ENCODE measurements at places on chromosomes 2 and 18.

DNA sequence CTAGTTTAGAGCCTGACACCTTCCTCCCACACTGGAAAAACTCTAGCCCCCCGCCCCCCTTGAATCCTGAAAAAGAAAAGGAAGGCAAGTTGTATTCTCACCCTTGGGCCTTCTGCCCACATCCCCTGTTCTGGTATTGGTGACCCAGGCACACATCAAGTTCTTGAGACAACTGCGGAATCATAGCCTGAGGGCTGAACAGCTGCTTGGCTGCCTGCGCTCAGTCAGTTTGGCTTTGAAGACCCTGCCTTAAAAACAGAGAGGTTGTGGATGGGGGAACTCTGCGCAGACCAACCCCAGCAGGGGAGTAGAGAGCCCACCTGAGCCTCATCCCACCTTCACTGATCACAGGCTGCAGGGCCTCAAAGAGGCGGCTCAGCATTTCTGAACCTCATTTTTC is 229.2 kb downstream of the ANAPC1 start:
- DNase-seq: no peak

GRCh38 chr2:120531365-120531764 is 185.4 kb downstream of the INHBB start:
- no peak for DNase-seq

- no peak for DNase-seq
Observed at GRCh38 chr2:101658387-101658786, 39.1 kb upstream of the MAP4K4 start.

DNA sequence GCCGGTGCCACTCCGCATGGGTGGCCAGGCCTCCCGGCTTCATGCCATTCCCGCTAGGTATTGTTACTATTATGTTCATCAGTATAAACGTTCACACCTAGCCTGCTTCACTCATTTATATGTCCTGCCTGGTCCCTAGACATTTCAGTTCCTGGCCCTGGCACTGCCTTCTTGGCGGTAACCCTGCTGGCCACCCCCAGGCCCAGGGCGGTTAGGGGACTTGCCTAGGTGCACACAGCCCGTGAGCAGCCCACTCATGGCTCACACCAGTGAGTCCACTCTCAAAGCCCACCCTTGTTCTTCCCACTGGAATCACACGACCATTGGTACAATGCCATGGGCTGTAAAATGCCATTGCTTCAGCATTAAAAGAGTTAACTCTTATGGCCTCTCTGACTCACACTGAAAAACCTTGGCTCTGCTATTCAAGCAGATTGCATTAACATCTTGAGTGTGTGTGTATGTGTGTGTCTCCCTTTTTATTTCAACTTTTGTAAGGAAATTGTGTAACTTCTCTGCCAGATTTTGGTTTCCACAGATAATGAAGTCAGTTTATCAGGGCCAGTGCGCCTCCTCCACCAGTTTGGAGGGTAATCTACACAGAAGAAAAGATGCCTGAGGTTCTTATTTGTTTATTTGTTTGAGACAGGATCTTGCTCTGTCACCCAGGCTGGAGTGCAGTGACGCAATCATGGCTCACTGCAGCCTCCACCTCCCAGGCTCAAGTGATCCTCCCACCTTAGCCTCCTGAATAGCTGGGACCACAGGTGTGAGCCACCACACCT is 74.2 kb downstream of the RAB31 start:
- no peak for DNase-seq

- no peak for DNase-seq
Observed at GRCh38 chr2:144660518-144661316, 140.8 kb upstream of the ZEB2 start.

DNA sequence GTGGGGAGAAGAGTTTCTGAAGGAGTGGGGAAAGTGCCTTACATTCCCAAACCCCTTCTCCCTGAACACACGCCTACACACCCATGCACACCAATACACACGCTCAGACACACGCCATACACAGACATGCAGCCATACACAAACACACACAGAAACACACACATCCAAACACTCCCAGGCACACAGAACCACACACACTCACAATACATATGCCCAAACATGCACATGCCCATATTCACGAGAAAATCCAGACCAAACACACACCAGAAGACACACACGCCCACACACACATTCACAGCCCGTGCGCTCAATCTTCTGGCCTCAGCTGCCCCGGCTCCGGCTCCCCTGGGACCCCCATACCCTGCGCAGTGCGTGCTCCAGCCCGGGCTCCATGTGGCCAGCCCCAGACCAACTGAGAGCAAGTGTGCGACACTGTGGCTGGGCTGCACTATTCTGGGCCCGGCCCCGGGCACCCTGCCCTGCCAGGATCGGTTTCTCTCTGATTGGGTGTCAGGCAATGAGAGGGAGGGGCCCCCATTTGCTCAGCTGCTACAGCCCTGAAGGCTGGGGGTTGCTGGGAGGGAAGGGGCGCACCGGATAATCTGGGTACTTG is at the start of gene PRKAG3:
PRKAG3 (minus strand) TSS at position 426 of the 613 bp plus-strand sequence.
- no peak for DNase-seq

DNA sequence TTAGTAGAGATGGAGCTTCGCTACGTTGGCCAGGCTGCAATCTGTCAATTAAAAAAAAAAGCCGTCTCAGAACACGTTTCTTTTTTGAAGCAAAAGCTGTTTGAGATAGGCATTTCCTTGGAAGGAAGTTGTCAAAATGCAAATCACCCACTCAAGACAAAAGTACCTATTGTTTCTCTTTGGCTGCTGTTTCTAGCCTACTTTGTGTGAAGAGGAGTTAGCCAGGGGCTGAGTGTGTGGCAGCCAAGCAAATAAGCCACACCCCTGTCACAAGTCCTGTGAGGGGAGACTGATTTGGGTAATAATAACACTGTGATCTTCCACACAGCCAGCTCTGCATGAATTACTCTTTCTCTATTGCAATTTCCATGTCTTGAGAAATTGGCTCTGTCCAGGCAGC is 47.4 kb upstream of the CDCA7 start:
- no peak for DNase-seq

DNA sequence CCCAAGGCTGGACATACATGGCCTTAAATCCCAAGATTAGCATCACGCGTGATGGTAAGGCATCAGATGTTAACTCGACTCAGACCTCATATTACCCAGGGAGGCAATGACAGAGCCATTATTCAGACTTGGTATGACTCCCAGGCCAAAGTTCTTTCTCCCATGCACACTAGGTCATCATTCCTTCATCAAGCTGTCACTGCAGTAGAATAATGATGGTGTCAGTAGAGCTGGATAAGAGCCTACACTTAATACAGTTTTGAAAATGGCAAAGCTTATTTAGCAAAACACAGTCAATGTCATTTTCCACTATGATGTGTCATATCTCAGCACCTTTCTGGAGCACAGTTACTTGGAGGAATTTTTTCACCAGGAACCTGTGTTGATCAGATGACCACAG is 663.3 kb downstream of the SUCLG1 start:
- DNase-seq: no peak

GRCh38 chr18:5488844-5489243 is 55.0 kb downstream of the EPB41L3 start:
- DNase-seq: no peak

DNA sequence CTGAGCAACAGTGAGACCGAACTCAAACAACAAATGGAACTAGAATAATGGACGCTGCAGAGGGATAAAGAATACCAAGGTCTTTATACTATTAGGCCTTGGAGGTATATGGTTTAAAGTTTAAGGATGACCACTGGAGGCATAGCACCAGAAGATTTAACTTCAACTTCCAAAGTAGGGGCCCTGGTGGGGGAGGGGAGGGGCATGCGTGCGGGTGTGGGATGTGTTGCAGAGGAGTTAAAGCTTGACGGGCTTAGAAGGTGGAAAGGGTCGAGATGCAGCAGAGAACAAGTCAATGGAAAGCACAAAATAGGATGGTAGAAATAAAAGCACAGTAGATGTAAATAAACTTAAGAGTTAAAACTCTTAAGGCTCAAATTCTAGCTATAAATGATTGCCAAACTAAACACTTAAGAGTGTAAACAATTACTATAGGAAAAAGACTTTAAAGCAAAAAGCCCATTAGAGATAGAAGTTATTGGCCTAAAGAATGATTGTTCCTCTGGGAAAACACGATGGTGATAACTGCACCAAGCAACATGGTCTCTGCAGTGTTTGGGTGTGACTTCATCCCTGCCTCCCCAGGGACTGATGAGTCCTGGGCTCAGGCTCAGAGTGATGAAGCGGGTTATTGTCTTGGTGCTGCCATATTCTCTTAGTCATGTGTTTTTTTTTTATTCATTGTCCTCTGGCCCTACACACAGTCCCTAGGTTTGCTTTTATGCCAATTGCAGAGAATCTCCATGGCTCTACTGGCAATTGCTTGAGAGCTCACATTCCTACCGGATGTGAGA is 13.0 kb downstream of the RRM2 start:
- DNase-seq: no peak

DNA sequence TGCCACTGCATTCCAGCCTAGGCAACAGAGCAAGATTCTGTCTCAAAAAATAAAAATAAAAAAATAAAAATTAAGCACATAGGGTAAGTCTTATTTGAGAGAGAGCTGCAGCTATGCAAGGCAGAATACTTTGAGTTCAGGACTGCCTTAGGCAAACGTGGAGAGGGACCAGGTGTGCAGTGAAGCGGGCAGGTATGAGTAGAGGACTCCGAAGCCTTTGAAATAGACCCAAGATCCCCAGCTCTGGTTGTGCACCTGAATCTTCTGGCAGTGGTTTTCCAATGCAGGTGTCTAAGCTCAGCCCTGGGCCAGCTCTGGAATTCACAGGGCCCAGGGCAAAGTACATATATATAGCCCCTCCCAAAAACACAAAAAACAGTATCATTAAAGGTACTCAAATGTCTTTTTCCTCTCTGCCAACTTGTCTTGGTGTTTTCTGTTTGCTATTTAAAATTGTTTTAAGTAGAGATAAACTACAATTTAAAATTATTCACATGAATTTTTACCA is 21.2 kb downstream of the TGIF1 start:
- DNase-seq: no peak

- DNase-seq: no peak
Observed at GRCh38 chr2:160694631-160695030, 201.0 kb upstream of the RBMS1 start.

GRCh38 chr18:9998330-9998729 is 84.5 kb downstream of the VAPA start:
- no peak for DNase-seq

DNA sequence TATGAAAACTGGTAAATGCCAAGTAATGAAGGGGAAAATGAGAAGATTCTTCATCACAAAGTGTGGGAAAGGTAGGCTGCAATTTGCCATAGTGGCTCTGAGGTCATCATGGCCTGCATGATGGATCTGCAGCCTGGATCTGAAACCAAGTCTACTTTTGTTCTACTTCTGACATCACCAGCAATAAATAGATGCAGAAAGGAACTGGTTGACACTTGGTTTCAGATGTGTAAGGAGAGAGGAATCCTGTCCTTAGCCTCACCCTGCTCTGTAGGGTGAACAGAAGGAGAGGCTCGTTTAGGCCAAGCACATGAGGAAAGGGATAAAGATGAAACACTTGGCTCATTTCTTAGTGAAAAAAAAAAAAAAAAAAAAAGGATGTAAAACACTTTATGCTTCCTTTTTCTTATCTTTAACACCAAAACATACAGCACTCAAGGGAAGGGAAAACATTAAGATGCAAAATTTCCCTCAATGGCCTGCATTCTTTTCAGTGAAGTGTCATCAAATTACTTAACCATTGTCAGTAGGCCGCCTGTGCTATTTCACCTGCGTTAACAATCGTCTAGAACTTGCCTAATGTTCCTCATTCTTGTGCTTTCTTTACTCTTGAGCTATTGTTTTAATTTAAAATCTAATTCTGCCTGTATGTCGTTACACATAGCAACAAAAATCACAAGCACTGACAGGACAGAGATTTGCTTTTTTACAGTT is 3.9 kb downstream of the NEB start:
- DNase-seq: no peak

- no peak for DNase-seq
Observed at GRCh38 chr2:209441541-209441940, 17.7 kb downstream of the MAP2 start.

DNA sequence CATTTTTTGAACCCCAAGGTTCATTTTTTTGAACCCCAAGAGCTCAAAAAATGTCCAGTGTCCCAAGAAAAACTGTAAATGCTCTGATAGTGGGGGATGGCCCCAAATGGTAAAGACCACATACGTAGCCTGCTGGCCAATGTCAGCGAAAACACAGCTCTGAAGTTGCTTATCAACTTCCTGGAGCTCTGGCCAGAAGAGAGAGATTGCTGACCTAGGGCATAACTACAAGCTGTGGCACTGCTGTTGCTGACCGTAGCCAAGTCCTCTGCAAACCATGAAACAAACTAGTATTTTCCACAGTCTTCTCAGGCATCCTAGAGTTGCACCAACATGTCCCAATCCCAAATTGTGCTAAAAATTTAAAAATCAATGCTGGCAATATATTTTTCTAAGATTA is 50.9 kb downstream of the REEP1 start:
- DNase-seq: no peak

DNA sequence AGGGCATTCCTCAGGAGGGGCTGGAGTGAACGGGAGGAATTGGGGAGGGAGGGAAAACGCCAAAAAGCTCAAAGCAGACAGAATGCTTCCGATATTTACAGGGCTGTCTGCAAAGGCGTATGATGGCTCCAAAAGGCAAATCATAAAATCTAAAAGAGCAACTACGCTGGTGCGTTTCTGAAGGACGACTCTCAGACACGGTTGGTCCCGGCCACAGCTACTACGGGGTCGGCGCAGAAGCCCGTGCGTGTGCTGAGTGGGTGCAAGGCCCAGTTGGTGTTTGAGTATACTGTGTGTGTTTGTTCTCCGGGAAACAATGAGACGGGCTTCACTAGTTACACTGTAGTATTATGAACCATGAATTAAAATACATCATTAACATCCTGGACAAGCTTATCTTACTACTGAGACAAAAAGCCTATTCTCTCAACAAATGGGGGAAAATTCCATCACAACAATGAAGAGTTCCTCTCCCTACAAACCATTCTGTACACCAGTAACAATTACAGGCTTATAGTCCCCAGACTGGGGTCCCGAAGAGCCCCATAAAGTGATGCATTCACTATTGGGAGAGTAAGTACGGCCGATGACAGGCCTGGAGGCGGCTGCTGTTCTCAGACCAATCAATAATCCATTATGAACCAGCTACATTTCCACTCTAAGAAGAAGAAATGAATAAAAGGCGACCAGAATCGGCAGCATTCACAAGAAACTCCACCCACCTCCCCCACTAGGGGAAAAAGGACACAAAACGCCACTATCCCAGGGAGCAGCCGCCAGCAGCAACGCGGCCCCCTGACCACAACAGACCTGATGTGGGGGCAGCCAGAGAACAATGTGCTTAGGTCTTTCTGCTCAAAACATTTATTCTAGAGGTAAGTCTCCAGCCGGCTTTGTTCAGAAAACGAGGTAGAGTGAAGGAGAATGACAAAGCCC is 43.4 kb downstream of the ZNF516 start:
- peak; percentile 38 for DNase-seq

GRCh38 chr18:41992066-41992465 is 37.0 kb downstream of the PIK3C3 start:
- DNase-seq: no peak
